Cerebellum (tissue), 4 donors: ENCODE measurements at places on chromosomes 4 and X. TPM values are rescaled to one million over a fixed set of nuclear protein-coding genes. Genes with fewer than 3 reads are reported as not detected.
A peak's percentile ranks its signal among the peaks of the same experiment; 100 is the strongest.

Gene PIN4
- 15.3 TPM for total RNA-seq

Gene SSX3
- not detected for total RNA-seq

- DNase-seq = no peak
Observed at GRCh38 chr4:174358829-174359228, 75.1 kb downstream of the CEP44 start.

DNA sequence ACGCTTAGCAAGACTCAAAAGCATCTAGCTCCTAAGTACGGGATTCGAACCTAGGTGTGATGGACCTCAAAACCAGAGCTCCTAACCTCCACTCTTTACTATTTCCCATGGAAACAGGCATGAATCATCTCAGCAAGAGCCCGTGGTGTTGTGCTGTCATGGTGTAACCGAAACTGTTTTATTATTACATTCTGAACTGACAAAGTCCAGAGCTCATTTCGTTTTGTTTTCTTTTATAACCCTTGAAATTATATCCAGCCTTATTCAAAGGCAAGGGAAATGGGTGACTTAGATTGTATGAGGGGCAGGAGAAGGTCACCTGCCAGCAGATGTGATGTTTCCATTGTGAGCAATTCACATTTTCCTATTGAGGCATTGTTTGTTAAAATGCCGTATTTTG lies 301.1 kb downstream of the FRMPD4 start:
- DNase-seq = no peak

DNA sequence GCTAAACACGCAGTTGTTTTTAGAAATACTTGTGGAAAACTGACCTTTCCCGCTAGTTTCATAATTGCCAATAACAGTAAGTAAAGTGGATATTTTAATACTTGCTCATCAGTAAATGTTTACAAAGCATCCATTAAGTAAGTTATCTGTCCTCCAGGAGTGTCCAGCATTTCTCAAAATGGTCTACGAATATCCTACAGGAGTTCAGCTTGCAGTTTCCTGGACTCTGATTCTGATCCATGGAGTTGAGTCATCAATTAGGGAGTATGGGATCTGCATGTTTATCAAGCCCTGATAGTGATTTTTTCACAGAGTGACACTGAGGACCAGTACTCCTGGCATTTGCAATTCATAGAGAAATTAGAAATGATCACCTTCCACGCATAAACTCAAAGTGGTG lies 325.2 kb upstream of the AADAT start:
- DNase-seq = no peak

Gene MAGEA4
- total RNA-seq = not detected

DNA sequence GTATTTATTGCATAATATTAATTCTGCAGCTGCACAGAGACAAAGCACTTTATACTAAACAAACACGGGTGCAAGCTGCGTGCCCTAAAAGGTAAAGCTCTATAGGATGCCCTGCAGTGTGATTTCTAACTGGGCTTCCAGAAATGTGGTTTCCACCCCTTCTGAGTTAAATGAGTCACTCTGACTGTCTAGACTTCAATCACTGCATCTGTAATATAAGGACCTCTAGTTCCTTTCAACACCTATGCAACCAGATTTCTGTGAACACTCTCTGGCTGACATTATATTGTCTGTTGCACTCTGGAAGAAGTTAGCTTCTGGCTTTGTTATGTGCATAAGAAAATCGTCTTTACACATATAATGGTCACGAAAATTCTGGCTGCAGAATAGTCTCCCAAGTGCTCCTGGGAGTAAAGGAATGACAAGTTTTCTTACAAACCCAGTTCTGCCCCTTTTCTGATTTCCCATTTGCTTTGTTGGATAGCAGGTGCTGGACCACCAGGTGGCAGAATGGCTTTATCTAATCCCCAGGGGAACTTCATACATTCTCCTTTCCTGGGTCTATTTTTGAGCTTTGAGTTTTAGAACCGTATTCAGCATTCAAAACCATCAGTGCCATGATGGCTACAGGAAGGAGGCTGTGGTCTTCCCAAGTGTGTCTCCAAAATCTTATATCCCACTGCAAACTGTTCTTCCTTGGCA lies 842.2 kb downstream of the STIM2 start:
- DNase-seq = no peak

- peak; percentile 54 for DNase-seq
Observed at GRCh38 chr4:8537041-8537461, 43.1 kb upstream of the GPR78 start.

- DNase-seq = no peak
Observed at GRCh38 chr4:168549143-168549542, 52.3 kb downstream of the PALLD start.
